ENCODE measurements at places on chromosomes 5 and 9. TPM values are rescaled to one million over a fixed set of nuclear protein-coding genes. Genes with fewer than 3 reads are reported as not detected.

- DNase-seq = no peak
These were observed at the start of gene ISL1 for GRCh38 chr5:51383131-51384121. Gene ISL1, plus strand, starts transcription at chr5:51383448. Its CDS starts 224 bp downstream, at chr5:51383672.

GRCh38 chr9:69674716-69675438 is 2.7 kb upstream of the APBA1 start:
- DNase-seq = no peak

- no peak for DNase-seq
These were observed 61.4 kb downstream of the FBXW11 start for GRCh38 chr5:171945066-171945465.

DNA sequence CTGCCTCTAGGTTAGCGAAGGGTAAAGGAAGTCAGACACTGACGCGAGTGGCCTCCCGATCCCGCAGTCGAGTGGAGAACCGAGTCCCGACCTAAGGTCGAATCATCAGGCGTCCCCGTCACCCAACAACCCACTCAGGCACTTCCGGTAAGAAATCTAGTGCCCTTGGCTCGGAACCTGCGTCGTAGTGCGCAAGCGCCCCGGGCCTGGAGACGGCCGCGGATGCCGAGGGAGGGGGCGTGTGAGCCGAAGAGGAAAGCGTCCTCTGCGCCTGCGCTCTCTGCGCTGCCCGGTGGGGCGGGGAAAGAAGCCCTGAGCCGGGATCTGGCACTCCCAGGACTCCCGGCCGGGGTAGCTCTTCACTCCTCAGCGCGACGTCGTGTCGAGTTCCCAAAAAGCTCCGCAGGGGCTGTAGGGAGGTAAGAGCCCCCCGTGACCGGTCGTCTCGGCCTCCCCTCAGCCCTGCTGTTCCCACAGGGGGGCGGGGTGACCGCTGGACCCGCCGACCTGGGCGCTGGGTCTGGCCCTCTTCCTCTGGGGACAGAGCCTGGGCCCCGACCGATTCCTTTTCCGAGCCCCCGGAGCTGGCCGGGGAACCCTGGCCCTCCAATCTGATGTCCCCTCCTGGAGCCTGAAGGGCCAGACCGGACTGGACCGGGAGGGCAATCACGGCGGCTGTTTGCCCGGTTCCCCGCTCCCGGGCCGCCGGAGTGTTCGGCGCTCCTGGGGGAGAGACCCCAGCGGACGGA is at the start of gene ZFYVE16:
TSS of gene ZFYVE16 (plus strand) at position 330 of the 749 bp plus-strand sequence. CDS start 26,084 bp downstream, outside the sequence.
- peak; percentile 99 for DNase-seq

DNA sequence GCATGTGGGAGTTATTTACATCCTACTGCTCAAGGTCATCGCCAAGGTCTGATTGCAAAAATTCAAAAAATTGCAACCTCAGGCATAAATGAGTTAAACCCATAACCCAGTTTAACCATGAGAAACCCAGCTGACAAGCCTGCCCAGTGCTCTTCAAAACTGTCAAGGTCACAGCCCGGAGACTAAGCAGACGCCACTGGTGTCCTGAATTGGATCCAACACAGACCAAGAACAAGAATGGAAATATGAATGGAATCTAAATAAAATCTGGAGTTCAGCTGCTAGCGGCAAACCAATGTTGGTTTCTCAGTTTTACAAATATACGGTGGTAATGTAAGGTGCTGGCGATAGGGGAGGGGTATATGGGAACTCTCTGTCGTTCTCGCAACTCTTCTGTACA is 201.5 kb upstream of the MVB12B start:
- no peak for DNase-seq

DNA sequence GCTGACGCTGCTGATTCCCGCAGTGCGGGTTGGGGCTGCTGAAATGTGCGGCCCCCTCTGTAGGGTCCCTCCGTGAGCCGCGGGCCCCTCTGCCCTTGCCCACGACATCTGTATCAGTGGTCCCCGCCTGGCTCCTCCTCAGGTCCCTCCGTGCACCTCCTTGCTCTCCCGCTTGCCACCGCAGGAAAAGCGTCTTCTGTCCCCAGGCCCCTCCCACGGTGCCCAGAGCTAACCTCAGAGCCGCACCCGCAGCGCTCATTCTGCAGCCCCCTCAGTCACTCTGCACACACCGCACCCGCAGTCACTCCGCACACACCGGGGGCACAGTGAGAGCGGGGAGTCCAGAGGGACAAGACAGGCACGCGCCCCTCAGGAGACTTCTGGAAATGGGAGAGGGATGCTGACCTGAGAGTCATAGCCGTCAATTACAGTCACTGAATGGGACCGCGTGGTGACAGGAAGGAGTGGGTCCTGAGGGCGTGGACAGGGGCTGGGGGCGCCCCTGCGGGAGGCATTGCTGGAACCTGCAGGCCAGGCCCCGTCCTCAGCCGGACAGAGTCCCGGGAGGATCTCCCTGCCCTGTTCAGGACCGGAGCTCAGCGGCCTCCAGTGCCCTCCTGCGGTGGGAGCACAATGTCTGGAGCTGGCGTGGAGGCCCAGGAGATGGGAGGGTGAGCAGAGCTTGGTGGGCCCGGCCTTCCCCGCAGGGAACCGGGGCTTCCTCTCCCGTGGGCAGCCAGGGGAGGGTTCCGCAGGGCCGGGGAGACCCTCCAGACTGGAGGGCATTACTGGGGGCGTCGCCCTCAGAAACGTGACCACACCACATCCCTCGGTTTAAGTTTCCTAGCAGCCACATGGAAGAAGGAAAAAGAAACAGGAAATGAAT is 66.1 kb upstream of the CTSL start:
- DNase-seq = no peak

DNA sequence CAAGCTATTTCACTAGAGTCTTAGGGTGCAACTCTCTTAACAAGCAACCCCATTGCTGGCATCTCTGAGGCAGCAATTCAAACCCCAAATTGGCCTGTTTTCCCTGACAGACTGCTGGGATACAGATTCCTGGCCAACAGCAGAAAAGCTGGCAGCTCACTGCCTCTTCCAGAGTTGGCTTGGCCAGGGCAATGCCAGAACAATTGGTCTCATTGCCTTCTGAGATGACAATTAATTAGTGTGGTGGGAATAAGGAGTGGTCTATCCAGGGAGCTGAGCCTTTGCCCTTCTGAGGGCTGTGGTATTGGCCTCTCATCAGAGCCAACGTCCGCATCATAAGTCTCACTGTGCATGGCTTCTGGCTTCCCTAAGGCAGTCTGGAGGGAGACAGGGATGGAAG is 183.2 kb downstream of the GNAQ start:
- DNase-seq = no peak

- DNase-seq = peak; percentile 74
These were observed 95.8 kb downstream of the PCSK1 start for GRCh38 chr5:96337048-96337781.

GRCh38 chr9:35954942-35955546 is 2.9 kb downstream of the OR2S2 start:
- peak; percentile 58 for DNase-seq

- no peak for DNase-seq
These were observed 92.1 kb downstream of the ZCCHC7 start for GRCh38 chr9:37212435-37212834.

DNA sequence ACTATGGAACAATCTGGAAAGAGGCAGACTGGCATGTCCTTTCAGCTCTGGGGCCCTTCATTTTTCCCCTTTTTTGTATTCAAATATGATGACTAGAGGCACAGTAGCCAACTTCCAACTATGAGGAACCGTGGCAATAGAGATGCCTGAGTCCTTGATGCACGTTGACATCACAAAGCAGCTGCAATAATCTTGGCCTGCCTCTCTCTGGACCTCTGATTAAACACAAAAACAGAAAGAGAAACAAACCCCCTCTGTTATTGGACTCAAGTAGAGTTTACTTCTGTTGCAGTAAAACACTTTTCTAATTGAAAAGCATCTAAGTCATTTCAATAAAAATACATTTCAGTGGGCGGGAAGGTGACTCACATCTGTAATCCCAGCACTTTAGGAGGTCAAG is 122.2 kb upstream of the GRAMD2B start:
- no peak for DNase-seq

- no peak for DNase-seq
These were observed 5.6 kb upstream of the PURA start for GRCh38 chr5:140108093-140109017.

GRCh38 chr5:160133918-160134304 is 14.7 kb upstream of the PWWP2A start:
- no peak for DNase-seq

DNA sequence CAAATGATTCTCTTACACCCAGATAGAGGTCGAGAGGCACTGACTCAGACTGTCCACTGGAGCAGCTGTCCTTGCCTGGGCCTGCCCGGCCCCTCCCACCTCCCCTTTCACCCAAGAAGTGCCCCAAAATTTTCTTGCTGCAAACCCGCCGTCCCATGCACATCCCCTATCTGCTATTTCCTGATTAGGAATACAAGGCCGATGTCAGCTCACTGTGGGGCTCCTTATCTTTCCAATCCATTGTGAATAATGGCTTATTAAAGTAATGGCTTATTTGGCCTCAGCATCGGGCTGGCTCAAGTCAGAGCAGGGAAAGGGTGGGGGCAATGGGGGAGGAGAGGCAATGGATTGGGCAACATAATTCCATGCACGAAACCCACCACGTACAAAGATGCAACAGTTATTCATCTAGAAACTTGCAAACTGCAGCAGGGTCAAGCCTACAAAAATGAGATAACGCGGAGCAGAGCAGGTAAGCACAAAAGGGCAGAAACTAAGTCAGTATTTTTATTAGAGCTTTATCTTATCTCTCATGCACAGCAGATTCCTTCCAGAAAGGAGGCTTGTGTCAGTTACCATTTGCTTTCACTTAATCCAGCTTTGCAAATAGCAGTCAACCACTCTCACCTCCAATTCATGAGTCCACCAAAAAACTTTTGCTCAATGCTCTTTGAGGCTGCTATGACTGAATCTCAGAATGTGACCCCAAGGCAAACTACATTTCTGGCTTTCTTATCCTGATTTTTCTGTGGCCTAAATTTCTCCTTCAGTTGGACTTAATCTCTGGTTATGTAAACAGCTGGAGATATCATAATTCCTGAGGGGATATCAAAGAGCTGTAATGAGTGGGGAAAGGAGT is 138.2 kb upstream of the OSMR start:
- DNase-seq = no peak

GRCh38 chr9:123974471-123974870 is 37.1 kb upstream of the LHX2 start:
- no peak for DNase-seq

DNA sequence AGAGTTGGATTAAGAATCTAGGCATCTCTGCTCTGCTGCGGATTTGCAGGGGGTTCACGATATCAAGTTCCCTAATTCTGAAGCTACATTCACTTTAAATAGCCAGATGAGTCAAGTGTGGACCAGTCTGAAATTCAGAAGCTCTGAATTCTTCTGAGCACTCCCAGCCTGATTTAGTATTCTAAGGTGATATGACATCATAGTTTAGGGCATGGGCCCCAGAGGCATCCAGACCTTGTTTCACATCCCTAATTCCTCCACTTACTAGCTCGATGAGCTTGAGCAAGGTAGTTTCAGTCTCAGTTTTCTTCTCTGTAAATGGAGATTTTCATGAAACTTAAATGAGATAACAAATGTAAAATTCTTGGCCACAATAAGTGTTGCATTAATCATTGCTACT is 65.2 kb downstream of the TMEM167A start:
- DNase-seq = peak; percentile 57

DNA sequence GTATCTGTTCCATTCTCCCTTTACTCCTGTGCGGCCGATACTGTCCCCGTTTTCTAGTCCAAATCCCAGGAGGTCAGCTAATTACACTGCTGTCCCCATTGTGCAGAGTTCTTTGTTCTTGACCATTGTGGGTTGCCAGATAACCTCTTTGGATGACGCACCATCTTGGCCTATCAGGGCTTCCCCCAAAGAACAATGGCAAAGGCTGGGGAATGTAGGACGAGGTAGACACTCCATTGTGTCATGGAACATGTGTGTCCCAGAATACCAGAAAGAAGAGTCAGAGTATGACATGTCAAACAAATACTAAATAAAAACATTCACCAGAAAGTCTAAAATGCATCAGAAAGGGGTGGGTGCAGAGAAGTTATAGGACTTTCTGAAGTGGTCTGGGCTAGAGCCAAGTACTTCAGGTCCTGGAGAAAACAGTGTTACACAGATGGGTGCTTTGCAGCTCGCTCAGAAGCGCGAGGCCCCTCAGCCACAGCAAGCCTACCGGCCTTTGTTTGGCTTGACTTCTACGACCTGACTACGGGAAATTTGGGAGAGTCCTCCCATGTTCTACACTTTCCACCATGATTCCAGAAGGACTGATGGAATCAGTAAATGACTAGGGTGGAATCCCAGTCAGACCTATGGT is 83.2 kb upstream of the SSBP2 start:
- no peak for DNase-seq

The ORM1 gene
- 4.2 TPM for polyA plus RNA-seq

The PRUNE2 gene
- 0.72 TPM for polyA plus RNA-seq

The IL17B gene
- polyA plus RNA-seq = not detected

The IL13 gene
- polyA plus RNA-seq = not detected

The WWC1 gene
- not detected for polyA plus RNA-seq

The SLC36A2 gene
- not detected for polyA plus RNA-seq

The ZNF782 gene
- polyA plus RNA-seq = 1.1 TPM

The CARD9 gene
- 115 TPM for polyA plus RNA-seq

All from CD14-positive monocyte (primary cell).